ENCODE measurements at places on chromosomes 11 and 22.

GRCh38 chr11:1232883-1233321, 10.0 kb downstream of the MUC5B start:
- DNase-seq = no peak

DNA sequence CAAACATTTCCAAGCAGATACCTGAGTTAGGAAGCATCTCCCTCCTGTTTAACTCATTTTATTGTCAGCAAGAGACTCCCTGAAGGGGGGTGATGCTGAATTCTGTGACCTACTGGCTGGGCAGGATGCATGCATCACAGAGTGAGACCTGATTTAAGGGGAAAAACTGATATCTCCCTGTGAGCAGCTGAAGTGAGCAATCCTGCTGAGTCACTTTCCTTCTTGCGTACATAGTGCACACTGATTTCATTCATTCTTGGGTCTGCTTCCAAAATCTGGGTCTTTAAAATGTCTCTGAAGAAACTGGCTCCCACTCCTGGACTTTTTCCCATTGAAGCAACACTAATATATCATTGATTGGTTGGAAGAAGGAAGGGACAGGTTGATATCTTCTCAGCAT, 23.3 kb downstream of the P4HA3 start:
- no peak for DNase-seq

DNA sequence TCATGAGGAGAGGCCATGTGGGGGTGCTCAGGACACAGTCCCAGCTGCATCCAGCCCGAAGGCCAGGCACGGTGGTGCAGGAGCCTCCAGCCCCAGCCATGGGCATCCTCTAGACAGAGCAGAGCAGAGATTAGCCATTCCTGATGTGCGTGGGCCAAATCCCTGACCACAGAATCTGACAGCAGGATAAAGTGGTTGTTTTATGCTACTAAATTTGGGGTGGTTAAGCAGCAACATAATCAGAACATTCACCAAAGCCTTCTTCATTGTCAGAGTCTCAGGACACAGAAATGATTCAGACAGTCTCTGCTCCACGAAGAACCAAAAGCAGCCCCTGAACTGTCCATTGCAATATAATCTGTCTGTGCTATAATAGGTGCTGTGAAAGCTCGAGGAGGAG, 19.7 kb downstream of the RASD2 start:
- no peak for DNase-seq

GRCh38 chr22:42470366-42471082, 38.3 kb upstream of the NFAM1 start:
- no peak for DNase-seq

GRCh38 chr11:59787255-59787588, 23.4 kb downstream of the MRPL16 start:
- DNase-seq = no peak

DNA sequence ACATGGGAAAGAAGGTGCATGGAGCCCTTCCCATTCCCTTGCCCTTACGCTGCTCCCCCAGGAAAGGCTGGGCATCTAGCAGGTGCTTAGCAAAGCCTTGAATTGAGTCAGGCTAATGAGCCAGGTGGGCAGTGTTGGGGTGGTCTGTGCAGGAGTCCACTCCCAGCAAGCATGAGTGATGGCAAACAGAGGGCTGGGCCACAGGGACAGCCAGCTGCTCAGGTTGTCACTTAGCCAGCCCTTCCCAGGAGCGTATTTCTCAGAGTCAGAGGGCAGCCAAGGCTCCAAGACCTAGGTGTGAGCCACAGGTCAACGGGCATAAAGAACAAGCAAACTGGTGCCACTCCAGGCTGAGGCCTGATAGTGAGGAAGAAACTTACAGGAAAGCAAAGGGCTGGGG, 149.8 kb downstream of the DSCAML1 start:
- no peak for DNase-seq

DNA sequence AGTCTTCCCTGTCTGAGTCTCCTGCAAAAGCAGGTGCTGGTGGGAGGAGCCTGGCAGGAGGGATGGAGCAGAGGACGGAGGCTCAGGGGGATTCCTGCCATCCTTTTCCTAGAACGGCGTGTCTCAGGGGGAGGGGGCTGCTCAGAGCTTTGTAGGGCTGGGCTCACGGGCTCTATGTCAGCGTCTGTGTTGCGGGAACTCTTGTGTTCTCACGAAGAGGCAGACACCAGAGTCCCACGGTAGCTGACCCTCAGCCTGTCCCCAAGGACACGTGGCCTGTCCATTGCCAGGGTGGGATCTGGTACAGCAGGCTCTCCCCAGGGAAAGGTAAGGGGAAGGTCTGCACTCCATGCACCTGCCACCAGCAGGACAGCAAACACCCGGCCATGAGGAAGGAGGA, 1505.2 kb downstream of the TBC1D22A start:
- DNase-seq = no peak

GRCh38 chr22:42610186-42610585, 4.5 kb downstream of the POLDIP3 start:
- no peak for DNase-seq

DNA sequence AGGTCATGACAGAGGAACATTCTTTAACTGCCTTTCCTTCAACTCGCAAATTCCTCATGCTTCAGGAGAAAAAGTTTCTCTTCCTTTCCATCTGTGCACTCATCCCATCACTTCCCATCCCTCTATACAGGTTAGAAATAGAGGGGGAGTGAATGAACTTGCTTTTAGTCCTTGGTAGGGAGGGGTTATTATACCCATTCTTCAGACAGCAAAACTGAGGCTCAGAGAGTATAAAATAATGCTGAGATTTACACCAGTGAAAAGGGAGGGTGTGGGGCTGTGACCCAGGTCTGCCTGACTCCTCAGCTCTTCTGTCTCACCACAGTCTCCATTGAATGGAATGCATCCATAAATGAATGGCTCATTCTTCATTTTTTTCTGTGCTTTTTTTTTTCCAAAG, 109.4 kb upstream of the RCN1 start:
- no peak for DNase-seq

DNA sequence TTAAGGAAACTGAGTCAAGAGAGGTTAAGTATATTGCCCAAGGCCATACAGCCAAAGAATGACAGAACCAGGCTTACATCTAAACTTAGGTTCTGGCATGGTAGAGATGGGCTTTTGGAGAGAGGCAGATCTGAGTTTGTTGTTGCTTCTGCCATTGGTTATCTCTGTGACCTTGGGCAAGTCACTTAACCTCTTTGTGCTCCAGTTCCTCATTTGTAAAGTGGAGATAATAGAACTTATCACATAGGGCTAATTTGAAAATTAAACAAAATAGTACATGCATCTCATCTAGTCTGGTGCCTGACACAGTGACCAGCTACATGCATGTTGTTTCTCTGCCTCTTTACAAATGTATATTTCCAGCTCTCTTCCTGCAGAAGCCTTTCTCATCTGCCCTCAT, 47.0 kb upstream of the PLET1 start:
- DNase-seq = no peak

DNA sequence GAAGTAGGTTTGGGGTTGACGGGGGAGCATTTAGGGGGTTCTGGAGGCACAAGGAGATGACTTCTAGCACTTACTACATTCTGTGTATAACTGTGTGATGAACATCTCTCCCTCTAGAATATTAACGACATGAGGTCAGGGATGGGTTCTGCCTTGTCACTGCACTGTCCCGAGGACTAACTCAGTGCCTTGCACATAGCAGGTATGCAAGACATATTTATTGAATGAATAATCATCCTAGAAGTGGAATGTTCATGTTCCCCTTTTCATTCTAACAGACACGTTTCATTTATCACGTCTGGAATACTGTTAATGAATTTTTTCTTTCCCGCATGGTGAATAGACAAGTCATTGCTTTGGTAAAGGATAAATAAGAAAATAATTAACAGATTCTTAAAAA, 12.6 kb downstream of the SYT13 start:
- DNase-seq = no peak

DNA sequence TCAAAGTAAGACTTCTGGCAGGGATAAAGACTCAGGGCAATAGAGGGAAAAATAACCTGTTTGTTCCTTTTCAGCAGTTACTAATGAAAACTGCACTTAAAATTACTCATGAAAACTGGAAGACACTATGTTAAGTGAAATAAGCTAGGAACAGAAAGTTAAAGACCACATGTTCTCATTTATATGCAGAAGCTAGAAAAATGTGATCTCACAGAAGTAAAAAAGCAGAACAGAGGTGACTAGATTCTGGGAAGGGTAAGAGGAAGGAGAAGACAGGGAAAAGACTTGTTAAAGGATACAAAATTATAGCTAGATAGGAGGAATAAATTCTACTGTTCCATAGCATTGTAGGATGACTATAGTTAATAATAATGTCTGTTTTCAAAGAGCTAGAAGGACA, 22.2 kb downstream of the HPS5 start:
- no peak for DNase-seq

- no peak for DNase-seq
Observed at GRCh38 chr22:19962246-19962908, 20.8 kb upstream of the TXNRD2 start.

DNA sequence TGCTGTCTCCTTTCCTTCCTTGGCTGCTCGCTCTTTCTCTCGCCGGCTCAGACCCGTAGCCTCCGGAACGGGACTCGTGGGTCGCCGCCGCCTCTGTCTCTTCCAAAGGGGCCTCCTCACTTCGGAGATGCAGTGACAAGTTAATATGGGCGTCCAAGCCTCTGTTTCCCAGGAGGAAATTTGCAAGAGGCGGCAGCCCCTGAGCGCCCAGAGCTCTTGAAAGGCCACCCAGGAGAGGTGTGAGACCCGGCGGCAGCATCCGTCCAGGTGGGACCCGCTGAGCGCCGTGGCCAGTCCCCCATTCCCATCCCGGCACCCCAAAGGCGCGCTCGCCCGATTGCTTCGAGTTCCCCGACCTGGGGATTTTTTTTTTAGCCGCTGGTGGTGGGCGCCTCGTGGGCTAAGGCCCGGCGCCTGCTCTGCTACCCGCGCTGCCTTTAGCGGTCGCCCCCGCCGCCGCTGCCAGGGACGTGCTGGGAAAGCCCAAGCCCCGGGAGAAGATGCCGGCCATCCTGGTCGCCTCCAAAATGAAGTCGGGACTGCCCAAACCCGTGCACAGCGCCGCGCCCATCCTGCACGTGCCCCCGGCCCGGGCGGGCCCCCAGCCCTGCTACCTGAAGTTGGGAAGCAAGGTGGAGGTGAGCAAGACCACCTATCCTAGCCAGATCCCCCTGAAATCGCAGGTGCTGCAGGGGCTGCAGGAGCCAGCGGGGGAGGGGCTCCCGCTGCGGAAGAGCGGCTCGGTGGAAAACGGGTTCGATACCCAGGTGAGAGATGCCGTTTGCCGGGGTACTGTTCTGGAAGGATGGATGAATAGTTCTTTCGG, 772 bp downstream of the NAV2 start:
- no peak for DNase-seq

DNA sequence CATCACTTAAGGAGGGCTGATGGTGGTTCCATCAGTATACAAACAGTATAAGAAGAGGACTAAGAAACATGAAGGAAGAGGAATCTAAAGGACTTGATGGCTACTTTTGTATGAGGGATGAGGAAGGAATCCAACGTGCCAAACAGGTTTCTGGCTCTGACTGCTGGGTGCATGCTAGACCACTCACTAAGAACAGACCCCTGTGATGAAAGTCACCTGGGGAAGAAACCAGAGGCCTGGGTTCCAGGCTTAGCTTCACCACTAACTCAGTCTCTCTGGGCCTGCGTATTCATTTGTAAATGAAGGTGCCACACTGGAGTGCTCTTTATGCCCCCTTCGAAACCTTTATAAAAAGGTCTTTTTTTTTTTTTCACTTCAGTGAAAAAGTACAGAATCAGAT, 55.1 kb downstream of the AAMDC start:
- DNase-seq = no peak

DNA sequence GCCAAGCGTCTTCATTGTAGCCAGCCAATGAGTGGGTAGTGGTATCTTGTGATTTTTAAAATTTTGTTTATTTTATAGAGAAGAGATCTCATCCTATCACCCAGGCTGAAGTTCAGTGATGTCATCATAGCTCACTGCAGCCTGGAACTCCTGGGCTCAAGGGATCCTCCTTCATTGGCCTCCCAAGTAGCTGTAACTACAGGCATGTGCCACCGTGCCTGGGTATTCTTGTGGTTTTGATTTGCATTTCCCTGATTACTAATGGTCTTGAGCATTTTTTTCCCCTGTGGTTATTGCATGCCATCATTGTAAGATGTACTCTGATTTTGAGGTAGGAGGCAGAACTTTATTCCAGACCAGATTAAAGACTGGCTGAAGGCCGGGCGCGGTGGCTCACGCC, 2.4 kb upstream of the DENND6B start:
- DNase-seq = no peak

DNA sequence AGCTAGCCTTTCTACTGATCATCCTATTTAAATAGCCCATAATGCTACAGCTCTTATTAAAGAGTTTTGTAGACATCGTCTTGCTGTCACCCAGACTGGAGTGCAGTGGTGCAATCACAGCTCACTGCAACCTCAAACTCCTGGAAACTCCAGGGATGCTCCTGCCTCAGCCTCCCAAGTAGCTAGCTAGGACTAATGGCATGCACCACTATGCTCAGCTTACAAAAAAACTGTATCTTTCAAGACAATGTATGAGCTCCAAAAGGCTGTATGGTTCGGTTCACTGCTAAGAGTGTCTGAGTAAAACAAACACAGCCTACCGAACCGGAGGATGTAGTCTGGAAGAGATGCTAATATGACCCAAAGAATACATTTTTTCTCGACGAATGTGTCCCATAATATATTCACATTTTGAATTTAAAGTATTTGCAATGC, 2.6 kb downstream of the TAF1D start:
- DNase-seq = no peak

DNA sequence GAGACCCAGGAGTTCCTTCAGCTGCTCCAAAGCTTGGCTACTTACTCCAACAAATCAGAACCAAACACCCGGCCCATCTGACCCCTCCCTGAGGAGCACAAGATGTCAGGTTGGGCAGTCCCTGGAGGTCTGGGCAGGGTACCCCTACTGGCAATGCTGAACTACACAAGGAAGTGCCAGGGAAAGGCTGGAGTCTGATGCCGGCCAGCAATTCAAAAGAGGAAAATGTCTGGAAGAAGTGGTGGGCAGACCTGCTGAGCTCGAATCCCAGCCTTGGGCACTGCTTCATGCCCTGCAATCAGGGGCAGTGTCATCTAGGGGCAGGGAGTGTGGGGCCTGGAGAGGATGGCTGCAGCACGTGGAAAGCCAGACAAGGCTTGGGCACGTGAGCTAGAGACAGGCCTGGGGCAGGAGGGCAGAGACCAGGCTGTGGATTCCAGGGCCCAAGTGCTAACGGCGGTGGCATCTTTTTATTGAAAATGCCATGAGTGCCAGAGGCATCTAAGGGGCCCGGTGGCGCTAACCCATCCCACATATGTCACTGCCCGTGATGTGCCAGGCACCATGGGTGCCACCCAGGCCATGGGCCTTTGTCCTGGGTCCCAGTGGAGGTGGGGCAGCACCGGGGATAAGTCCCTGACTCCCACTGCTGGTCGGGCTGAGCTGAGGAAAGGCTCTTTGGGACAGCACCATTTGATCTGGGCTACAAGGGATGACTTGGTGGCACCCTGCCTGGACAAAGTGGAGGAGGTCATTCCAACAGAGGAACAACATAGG, 97.9 kb upstream of the PITPNB start:
- no peak for DNase-seq

DNA sequence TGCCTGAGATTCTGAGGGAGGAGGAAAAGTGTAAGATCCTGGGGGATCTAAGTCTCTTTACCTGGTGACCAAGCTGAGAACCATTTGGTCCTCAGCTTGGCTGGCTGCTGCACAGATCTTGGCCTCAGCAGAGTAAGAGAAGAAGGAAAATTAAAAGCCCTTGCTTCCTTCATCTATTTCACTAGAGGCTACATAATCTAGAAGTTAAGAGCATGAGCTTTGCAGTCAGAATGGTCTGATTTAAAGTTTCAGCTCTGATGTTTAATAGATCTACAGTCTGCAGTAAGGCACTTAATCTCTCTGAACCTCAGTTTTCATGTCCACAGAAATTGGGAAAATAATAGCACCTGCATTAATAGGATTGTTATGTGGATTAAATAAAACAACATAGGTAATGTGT, 3.1 kb upstream of the ZBTB16 start:
- no peak for DNase-seq
